HT1080 (cell line): ENCODE measurements at places on chromosomes 5 and 9.

- DNase-seq: peak; percentile 97
Measured at GRCh38 chr5:96384353-96384752, 48.7 kb downstream of the PCSK1 start.

DNA sequence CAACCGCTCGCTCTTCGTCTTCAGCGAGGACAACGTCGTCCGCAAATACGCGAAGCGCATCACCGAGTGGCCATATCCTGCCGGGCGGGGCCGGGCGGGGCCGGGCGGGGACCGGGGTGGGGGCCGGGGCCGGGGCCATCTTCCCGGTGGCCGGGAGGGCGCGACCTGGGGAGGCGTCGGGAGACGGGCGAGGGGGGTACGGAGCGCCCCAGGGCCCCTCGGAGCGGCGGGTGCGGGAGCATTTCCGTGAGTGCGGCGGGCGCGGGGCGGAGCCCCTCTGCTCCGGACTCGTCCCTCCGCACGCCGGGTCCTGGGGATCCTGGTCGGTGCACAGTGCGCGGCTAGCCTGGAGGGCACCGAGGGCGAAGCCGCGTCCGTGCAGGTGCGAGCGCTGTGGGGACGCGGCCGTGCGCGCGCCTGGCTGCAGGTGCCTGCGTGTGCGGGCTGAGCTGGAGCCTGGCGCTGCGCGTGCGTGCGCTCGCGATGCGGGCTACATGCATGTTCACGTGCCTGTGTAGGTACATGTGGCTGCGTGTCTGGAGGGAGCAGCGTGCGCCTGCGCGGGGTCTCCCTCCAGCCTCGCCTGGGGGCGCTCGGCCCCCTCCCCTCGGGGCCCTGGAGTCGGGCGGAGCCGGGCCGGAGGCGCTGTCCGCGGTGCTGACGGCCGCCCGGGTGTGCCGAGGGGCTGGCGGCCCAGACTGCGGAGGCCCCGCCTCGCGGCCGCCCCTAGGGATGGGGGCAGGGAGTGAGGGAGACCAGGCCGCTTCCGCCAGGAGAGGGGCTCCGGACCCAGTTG, 762 bp downstream of the CACNA1B start:
- DNase-seq: no peak

GRCh38 chr5:42422656-42423280, 471 bp upstream of the GHR start:
- DNase-seq: no peak

DNA sequence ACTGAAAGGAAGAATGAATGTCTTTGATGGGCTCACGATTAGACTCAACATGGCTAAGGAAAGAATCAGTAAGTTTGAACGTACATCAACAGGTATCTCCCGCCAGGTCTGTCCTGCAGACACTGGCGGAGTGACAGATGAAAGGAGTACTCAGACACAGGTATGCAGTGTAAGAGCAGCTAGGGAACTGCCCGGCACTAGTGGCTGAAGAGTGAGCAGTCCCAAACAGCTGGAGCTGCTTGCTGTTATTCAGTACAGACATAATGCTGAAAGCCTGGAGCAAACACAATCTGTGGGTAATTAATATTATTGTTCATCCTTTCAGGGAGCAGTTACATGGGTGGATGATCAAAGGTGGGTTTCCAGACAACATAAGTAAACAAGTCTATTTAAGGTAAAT, 835.5 kb downstream of the TLE4 start:
- DNase-seq: no peak
